NCI-H2171 (cell line): ENCODE measurements at places on chromosomes 2 and 18.

DNA sequence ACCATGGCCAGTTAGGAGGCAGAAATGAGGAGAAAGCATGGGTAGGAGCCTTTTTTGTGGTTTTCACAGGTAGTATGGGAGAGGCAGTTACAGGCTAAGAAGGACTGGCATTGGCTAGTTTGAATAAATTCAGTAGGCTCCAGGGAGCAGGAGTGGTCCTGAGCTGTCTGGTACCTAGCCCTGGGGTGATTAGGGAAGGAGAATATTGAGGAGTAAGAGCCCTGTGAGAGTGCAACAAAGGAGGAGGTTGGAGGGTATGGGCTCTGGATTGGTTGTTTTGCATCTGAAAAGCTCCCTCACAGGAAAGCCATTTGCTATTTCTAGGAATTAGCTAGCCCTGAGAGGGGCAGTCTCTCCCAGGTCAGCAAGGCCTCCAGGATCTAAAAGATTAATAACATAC, 13.3 kb upstream of the TCF7L1 start:
- DNase-seq: no peak

DNA sequence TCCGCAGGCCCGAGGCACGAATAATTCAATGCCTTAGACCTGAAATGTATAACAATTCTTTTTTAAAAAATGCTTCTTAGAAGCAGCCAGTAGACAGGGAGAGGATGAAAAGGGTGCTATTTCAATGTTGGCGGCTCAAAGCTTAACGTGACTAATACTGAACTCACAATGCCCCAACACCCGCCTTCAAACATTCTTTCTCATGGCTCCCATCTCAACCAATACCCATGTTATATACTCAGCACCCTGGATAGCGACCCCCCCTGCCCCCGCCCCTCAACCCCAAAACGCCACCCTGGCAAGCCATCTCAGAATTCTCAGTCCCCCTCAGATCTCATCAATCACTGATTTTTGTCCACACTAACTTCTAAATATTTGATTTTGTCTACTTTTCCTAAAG, 4.4 kb downstream of the FBXO41 start:
- DNase-seq: no peak

DNA sequence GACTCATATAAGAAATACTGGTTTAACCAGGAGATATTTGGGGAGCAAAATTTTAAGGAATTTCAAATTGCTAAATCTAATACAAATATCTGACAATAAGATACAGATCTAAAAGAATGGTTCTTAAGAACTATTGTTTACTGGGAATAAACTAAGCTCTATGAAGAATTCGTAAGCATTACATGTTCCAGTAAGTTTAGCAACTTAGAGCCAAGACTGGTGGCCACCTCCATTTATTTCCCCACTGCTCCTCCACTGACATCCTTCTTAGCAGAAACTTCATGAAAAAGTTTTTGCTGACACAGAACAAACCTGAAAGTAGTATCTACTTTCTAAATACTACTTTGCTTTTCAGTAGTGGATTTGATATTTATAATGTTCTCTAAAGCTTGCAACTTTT, 83.0 kb downstream of the ACSL3 start:
- no peak for DNase-seq

- DNase-seq: no peak
These were observed 305.2 kb downstream of the ARHGAP15 start for GRCh38 chr2:143434445-143434844.

GRCh38 chr2:100986157-100986556, 15.9 kb upstream of the RPL31 start:
- peak; percentile 60 for DNase-seq

GRCh38 chr2:162704496-162704895, 134.1 kb downstream of the KCNH7 start:
- no peak for DNase-seq

- DNase-seq: no peak
These were observed 734.9 kb downstream of the NUP35 start for GRCh38 chr2:183859129-183859528.

DNA sequence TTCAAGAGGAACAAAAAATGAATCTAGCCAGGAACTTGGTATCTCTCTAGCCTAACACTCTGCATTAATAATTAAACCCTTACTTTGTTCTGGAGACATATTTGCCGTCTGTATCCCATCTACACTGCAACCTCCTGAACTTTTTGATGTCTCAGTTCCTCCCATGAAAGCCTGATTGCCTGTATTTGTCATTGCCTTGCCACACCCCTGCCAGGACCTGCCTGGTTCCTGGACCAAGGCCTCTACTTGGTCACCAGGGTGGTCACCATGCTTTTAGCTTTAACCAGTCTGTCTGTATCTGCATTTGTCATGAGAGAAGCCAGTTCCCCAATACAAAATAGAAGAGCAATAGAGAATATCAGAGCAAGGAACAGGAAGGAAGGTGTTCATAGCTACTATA, 58.8 kb upstream of the NOL4 start:
- no peak for DNase-seq

- no peak for DNase-seq
These were observed 524.6 kb upstream of the ZEB2 start for GRCh38 chr2:145044491-145044890.

DNA sequence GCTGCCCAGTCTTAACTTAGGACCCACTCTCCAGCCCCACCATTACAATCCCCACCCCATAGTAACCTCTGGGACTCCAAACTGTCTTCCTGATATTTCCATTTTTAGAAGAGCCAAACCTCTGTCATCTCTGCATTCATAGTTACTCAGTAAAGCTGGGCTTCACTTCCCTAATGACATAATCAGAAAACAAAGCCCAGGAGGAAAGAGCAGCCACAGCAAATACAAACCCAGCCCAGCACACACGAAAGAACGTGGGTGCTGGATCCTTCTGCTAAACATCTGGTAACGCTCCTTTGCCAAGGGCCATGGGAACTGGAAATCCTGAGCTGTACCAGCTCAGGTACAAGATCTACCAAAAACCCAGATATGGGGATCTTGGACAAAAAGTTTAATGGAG, 36.8 kb upstream of the RIOK3 start:
- DNase-seq: no peak

DNA sequence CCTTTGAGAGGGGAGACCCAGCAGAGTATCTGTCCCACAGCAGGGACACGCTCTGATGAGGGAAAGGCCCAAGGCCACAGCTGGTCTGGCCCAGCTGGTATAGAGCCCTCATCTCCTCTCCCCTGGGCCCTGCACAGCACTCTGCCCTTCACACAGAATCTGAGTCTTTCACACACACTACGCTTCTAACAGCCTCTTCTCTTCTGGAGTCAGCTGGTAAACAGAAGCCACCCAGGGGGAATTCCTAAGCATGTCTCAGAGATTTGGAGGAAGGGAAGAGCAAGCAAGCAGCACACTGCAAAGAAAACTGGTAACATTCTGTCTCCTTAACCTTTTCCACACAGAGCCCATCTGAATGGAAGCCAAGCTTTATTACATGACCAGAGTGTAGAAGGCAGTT, 121.1 kb upstream of the ACAA2 start:
- DNase-seq: no peak

DNA sequence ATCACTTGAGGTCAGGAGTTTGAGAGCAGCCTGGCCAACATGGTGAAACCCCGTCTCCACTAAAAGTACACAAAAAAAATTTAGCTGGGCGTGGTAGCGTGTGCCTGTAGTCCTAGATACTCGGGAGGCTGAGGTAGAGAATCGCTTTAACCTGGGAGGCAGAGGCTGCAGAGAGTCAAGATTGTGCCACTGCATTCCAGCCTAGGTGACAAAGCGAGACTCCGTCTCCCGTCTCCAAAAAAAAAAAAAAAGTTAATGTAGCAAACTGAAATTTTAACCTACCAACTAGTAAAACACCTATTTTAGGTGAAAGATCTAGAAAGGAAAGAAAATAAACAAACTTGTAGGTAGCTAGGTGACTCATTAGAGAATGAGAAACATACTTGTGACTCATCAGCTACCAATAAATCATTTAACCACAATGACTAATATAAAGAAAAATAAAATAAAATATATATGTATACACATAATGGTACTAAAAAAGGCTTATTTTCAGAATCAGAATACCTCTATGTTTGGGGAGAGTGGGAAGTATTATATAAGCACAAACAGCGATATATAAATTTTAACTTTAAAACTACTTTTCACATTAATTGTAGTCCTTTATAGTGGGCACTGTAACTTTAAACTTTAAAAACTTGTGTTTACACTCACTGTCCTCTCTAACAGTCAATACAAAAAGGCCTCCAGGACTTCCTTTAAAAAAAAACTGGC, 36.6 kb downstream of the DARS1 start:
- no peak for DNase-seq
